Neural crest cell (in vitro differentiated cells): ENCODE measurements at places on chromosomes 3 and 15.

DNA sequence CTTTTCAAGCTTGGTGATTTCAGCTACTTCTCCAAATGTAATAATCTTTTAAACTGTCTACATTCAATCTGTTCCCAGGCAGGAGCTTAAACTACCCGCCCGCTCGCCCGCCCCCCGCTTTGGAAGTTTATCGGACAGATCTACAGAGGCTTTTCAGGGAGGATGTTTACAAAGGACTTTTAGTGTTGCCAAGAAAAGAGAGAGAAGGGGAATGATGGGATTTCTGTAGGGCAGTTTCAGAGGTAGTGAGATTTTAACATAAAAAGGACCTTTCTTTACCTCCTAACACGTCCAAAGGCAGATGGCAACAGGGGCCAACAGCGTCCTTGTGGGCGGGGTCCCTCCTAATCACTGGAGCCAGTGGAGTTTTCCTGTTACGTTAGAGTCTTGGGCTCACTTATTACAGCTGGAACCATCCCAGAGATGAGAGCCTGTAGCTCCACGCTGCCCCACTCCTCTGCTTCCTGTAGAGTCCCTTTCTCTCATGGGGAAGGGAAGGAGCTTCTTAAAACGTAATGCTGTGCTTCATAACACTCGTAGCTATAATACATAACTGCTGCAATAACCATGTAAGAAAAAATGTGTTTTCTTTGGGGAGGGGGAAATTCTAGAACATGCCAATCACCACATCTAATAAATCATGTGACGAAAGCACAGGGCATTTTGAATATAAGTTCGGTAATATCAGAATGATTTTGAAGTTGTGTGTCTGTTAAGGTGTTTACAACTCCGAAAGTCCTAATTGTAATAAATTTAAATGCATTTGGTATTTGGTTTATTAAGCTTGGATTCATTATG is 30.9 kb downstream of the HES1 start:
- H3K27me3 ChIP-seq: peaks cover 12% of the 10 kb centered on the region
- H3K4me3 ChIP-seq: peak overlapping the region; percentile 72
- peaks cover 68% of the 10 kb centered on the region for H3K4me1 ChIP-seq
- H3K27ac ChIP-seq: peak overlapping the region; percentile 85

DNA sequence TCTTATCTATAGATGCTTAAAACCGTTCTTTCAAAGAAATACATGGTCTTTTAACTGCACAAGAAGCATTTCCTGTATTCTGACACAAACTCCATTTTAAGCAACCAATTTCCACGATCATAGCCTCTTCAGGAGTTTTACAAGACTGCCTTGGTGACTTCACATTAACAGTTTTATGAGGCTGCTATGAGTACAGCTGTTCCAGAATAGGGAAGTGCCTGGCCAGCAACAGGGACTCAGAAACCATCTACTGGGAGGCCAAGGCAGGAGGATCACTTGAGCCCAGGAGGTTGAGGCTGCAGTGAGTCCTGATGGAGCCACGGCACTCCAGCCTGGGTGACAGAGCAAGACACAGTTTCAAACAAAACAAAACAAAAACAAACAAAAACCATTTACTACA is 78.4 kb downstream of the B3GNT5 start:
- DNase-seq: no peak
- no peaks in the 10 kb centered on the region for H3K36me3 ChIP-seq
- H3K4me1 ChIP-seq: no peaks in the 10 kb centered on the region
- H3K27ac ChIP-seq: no peak overlapping the region

DNA sequence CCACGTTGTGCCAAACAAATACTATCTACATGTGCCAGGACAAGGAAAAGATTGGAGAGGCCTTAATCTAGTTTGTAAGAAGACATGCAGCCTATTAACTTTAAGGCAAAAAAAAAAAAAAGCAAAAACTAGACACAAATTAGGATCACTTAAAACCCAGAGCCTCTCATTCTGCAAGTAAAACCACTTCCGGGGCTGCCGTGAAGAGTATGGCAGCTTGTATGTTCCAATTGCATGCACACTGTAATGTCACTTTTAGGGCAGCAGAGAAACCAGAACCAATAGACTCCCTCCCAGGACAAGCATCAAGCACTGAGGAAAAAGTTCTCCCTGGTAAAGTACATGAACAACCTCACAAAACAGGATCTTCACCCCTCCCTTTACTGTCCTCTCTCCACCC is 70.6 kb downstream of the RSL24D1 start:
- H3K4me1 ChIP-seq: no peaks in the 10 kb centered on the region
- H3K4me3 ChIP-seq: no peak overlapping the region
- H3K27ac ChIP-seq: no peak overlapping the region
- peaks cover 6% of the 10 kb centered on the region for H3K27me3 ChIP-seq
- no peaks in the 10 kb centered on the region for H3K36me3 ChIP-seq

GRCh38 chr3:185685231-185686035 is 99.3 kb downstream of the SENP2 start:
- H3K36me3 ChIP-seq: peaks cover 43% of the 10 kb centered on the region
- H3K4me3 ChIP-seq: no peak overlapping the region
- DNase-seq: no peak
- no peak overlapping the region for H3K27ac ChIP-seq

- H3K36me3 ChIP-seq: peaks cover 6% of the 10 kb centered on the region
- no peaks in the 10 kb centered on the region for H3K4me1 ChIP-seq
- no peak overlapping the region for H3K4me3 ChIP-seq
- no peak overlapping the region for H3K27ac ChIP-seq
These were observed 29.6 kb downstream of the MYL3 start for GRCh38 chr3:46833346-46834300.

- no peak overlapping the region for H3K27ac ChIP-seq
- H3K27me3 ChIP-seq: peaks cover 23% of the 10 kb centered on the region
- no peak overlapping the region for H3K4me3 ChIP-seq
- no peaks in the 10 kb centered on the region for H3K36me3 ChIP-seq
- DNase-seq: no peak
- H3K4me1 ChIP-seq: peaks cover 9% of the 10 kb centered on the region
These were observed 35.4 kb upstream of the RAB6B start for GRCh38 chr3:133931084-133931483.

DNA sequence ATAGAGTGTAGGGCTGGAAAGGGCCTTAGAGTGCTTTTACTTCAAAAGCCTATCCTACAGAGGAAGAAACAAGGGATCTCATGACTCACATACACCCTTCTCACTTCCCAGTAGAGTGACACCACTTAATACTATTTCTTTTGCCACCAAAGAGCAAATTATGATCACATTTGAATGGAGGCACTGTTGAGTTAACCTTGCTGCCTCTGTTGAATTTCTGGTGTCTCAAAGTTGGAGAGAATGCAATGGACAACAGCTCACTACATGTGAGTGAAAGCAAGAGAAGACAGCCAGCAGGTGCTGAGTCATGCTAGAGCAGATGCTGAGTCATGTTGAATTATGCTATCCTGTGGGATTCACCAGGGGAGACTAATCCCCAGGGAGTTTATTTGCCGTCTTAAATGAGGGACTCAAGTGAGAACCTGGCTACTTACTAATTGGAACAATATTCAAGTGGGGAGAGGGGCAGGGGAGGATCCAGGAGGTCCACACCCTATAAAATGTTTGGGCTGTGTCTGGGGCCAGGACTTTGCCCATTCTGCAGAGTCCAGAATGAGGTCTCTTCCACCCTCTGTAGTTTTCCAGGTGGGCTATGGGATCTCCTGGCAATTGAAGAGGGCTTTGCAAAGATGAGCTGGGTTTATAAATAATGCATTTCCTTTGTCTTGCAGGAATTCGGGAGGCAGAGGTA is 35.8 kb downstream of the ST8SIA2 start:
- DNase-seq: no peak
- no peaks in the 10 kb centered on the region for H3K27me3 ChIP-seq
- peak overlapping the region; percentile 64 for H3K27ac ChIP-seq
- H3K36me3 ChIP-seq: peaks cover 2% of the 10 kb centered on the region
- H3K4me3 ChIP-seq: no peak overlapping the region
